LNCaP clone FGC (cell line): ENCODE measurements at places on chromosomes 3 and 15.

- DNase-seq, result no peak
These were observed 1.5 kb upstream of the ARHGAP31 start for GRCh38 chr3:119292666-119293065.

DNA sequence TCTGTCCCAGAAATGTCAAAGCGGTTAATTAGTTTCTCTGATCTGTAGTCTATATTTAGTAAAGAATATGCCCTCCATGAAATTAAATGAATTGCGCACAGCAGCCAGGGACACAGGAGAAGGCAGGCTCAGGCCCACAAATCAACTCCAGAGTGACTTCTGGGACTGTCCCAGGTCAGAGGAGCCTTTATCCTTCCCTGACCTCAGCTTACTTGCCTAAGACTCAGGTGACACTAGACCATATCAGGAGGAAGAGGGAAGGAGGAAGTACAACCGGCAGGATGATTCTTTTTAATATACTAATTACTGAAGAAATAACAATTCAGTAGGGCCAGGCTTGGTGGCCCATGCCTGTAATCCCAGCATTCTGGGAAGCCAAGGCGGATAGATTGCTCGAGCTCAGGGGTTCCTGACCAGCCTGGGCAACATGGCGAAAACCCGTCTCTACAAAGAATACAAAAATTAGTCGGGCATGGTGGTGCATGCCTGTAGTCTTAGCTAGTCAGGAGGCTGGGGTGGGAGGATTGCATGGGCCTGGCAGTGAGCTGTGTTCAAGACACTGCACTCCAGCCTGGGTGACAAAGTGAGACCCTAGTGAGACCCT lies 1.8 kb upstream of the GPR15 start:
- no peak for DNase-seq

GRCh38 chr3:112320691-112321090 lies 12.3 kb upstream of the CD200 start:
- no peak for DNase-seq

GRCh38 chr3:143132246-143132980 lies 12.8 kb downstream of the CHST2 start:
- no peak for DNase-seq

GRCh38 chr3:170602556-170602955 lies 16.7 kb upstream of the SLC7A14 start:
- no peak for DNase-seq
